ENCODE measurements at places on chromosomes 4 and X.
A peak's percentile ranks its signal among the peaks of the same experiment; 100 is the strongest.

DNA sequence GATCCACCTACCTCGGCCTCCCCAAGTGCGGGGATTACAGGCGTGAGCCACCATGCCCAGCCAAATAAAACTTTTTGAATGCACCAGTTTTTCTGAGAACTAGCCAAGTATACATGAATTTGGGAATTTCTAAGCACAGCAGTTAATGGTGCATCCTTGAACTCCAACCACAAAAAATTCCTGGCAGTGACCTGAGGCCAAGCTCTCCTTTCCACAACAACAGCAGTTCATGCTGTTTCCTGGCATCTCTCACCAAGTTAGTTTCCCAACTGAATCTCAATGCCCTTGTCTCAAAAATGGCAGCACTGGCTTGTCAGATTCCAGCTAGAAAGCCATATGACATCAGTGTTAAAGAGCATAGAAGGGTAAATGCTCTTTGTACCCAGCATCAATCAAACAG, 15.9 kb upstream of the XKRX start:
- no peak for DNase-seq

GRCh38 chr4:41454423-41454822, 83.5 kb upstream of the LIMCH1 start:
- DNase-seq = no peak

DNA sequence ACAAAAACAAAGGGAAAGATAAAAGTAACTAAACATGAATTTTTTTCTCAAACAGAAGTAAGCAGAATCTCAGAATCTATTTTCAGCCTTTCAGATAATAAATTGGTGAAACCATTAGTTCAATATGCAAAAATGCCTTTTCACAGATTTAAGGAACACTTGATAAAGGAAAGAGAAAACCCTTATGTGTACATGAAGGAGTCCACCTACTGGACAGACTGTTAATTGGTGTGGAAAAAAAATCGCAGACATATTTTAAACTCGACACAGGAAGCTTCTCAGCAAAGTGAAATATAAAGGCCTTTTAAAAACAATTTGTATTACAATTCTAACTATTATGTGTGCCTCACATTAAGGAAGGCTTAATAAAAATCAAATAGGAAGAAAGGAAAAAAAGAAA, 22.3 kb downstream of the COX7B2 start:
- no peak for DNase-seq

GRCh38 chr4:6177587-6178197, 22.7 kb downstream of the JAKMIP1 start:
- no peak for DNase-seq

DNA sequence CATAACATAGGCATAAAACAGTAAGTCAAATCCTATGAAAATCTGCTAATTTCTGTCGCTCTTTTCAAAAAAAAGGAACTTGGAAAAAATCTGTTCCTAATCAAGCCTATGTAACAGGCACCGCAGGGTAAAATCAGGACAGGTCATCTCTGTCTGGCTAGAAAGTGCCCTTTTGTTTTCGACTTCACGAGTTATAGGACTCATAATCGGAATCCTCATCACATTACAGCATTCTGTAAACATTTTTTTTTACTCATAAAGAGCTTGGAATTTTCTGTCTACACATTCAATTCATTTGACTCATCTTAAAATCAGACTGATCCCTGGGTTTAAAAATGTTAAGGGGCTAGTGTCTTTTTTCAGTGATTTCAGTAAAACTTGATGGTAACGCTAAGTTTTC, 181.7 kb upstream of the TBC1D9 start:
- peak; percentile 89 for DNase-seq

- DNase-seq = peak; percentile 46
Observed at GRCh38 chr4:139563515-139563914, 7.5 kb upstream of the SETD7 start.

DNA sequence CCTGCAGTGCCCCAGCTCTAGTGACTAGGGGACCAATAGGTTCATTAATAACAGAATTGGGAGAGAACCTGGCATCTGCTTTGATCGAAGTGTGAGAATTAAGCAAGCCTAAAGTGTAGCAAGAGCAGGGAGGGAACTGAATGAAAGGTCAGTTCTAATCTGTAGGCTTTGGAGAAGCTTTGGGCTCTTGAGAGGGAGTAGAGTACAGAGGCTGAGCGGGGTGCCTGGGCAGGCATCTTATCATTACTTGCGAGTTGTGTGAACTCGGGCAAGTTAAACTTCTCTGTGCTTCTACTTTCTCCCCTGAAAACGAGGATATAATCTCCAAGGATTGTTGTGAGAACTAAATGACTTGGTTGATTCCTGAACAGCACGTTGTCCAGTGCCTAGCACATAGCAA, 906 bp upstream of the PARM1 start:
- no peak for DNase-seq

DNA sequence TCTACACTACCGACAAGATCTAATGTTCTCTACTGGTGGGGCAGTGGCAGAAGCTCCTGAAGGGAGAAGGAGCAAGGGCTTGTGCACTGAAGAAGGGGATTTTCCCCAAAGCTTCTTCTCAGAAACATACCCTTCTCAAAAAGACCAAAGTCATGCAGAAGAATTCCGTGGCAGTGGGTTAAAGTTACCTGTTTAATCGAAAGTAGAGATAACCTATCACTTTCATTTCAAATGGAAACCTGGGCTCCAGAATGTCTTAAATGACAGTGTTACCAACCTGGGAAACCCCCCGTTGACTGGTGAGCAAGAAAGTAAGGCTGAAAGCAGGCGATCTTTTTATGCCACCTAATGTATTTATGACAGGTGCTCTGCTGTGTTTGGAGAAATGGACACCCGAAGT, 92.5 kb upstream of the TEX13D start:
- no peak for DNase-seq
